ENCODE measurements at places on chromosomes 4 and X.

GRCh38 chr4:87846226-87846625 is 13.5 kb downstream of the MEPE start:
- DNase-seq: no peak

- no peak for DNase-seq
These were observed 648 bp downstream of the GPC4 start for GRCh38 chrX:133414406-133415275.

- no peak for DNase-seq
These were observed 45.6 kb downstream of the MAOB start for GRCh38 chrX:43836435-43837184.

DNA sequence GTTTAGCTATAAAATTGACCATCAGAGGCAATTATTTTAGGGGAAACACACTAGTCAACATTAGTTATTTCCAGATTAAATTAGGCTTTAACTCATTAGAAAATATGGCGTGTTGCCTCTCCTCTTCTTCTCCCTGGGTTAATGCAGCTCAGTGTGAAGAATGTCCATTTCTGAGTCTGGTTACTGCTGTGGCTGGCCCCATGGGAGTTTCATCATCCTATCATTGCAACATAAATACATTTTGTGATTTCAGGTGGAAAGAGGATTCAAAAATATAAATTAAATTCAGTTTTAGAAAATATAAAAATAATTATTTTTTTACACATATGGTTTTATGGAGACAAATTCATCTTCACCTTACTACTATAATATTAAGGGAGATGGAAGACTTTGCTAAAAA is 288.5 kb upstream of the ARSJ start:
- DNase-seq: no peak

DNA sequence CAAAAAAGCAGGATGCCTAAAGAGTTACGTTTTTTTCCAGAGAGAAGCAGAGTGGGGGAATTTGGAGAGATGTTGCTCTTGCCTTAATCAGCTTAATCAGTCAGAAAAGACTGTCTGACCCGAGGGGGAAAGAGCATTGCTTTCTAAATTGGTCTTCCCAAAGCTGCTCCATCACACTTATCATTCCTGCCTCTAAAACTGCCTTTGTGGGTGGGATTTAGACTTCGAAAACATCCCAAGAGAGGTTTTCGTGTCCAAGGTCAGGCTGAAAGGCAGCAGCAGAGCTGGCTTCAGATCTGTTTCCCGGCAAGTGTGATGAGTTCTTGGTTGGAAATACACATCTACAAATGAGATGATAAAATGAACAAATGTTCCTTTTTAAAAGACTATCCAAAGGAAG is 155.2 kb downstream of the SH2D1A start:
- DNase-seq: no peak

DNA sequence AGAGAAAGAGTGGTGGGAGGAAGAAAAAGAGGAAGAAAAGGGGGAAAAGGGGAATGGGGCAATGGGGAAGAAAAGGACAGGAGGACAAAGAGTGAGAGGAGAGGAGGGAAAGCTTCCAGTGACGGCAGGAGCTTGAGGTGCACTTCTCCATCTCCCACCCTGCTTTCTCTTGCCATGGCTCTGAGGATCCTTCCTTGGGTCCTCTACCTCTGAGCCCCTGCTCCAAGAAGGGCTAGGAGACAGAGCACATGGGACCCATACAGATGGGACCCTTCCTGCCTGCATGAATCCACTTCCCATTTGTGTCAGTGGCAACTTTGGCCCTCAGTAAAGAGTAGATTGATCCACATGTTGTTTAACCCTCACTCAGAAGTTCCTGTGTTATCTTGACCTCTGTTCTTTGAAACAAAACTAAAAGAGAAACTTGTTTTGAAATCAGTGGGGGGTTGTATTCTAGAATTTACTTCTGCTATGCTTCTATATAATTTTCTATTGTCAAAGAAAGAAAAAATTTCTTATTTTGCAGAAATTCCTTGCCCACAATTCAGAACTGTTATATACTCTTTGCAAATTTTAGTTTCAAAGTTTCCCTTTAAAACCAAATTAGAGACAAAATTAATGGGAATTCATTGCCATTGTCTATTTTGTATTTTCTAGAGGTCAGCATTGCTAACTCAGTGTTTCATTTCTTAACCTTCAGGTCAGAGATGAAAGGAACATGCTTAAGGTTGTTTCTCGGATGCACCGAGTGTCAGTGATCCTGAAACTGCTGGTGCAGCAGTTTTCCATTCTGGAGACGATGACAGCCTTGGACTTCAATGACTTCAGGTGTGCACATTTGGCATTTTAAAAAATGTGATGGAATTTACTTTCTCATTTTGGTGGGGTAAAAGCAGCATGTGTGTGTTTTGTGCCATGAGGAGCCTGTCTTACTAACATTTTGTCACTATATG is 5.0 kb downstream of the TDO2 start:
- no peak for DNase-seq

DNA sequence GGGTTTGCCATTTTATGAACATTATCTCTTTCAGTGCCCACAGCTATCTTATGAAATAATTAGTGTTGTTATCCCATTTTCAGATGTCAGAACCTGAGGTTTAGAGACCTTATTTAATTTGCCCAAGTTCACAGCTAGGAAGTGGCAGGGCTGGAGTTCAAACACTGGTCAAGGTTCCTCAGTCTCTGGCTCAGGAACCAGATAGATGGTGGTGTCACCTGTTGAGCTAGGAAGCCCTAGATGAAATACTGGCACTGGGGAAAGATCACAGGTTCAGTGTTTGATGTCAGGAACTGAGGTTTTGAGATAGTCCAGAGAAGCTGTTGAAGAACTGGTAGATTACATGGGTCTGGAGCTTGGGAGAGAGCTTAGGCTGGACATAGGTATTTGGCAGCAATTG is 85.4 kb downstream of the REPS2 start:
- DNase-seq: no peak

GRCh38 chr4:145530189-145530588 is 48.5 kb downstream of the SMAD1 start:
- no peak for DNase-seq

- no peak for DNase-seq
These were observed 632.7 kb downstream of the RAPGEF2 start for GRCh38 chr4:159735281-159736207.

DNA sequence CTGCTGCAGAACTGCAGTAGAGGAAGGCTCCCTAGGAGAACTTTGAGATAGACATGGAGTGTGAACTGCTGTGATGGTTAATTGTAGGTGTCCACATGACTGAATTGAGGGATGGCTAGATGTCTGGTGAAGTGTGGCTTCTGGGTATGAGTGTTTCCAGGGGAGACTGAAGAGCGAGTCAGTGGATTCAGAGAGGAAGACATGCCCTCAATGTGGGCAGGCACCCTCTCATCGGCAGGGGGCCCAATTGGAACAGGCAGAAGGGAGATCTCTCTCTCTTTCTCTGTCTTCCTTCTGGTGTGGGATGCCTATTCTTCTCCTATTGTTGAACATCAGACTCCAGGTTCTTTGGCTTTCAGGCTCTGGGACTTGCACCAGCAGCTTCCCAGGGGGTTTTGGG is 304.7 kb upstream of the GATB start:
- DNase-seq: no peak

Data from NCI-H1417 treated with DMSO at 0.1 percent for 48 hours (cell line).